Chondrocyte (in vitro differentiated cells): ENCODE measurements at places on chromosomes 5 and 9. TPM values are rescaled to one million over a fixed set of nuclear protein-coding genes. Genes with fewer than 3 reads are reported as not detected.
A peak's percentile ranks its signal among the peaks of the same experiment; 100 is the strongest.

The NPR3 gene
- total RNA-seq, result 255 to 315 TPM (median 261 TPM) in 3 replicates

GRCh38 chr9:105439428-105439827 lies 8.4 kb upstream of the FSD1L start:
- no peak for DNase-seq

The C5orf34 gene
- total RNA-seq, result 1.8 to 2.4 TPM (median 1.9 TPM) in 3 replicates

The ADGRD2 gene
- total RNA-seq, result not detected in 3 replicates

The NRG2 gene
- total RNA-seq, result 0.13 to 0.39 TPM (median 0.27 TPM) in 3 replicates

GRCh38 chr5:58944221-58944620 lies 361.3 kb downstream of the RAB3C start:
- DNase-seq, result no peak

DNA sequence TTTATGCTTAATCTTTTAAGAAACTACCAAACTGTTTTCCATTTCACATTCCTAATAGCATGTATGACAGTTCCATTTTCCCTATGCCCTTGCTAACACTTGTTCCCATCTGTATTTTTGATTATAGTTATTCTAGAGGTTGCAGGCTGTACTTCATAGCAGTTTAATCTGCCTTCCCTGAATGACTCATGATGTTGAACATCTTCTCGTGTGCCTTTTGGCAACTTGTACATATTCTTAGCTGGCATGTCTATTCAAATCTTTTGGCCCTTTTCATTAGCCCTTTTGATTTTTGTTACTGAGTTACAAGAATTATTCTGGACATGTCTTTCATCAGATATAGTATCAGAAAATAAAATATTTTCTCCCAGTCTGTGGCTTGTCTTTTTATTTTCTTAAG lies 320.3 kb downstream of the DIRAS2 start:
- DNase-seq, result no peak

The LECT2 gene
- not detected in 3 replicates for total RNA-seq

DNA sequence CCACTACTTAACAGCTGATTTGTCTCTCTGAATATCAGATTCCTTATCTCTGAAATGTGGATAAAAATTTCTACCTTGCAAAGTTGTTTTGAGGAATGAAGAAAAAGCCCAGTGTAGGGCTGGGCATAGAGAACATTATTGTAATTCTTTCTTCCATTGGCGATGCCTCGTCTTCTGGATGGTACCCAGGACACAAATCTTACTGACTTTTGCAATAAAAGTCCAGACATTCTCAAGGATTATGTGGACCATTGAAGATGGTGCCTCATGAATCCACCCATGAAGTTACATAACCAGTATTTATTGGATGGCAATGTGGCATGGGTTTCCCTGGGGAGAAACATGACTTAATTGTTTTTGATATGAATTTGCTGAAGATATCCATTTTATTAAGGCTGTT lies 33.1 kb downstream of the NNT start:
- DNase-seq, result no peak

The ACOT12 gene
- not detected in 3 replicates for total RNA-seq

The PSD2 gene
- 0.47 to 1.5 TPM (median 0.82 TPM) in 3 replicates for total RNA-seq

The SLIT3 gene
- total RNA-seq, result 65.8 to 119 TPM (median 116 TPM) in 3 replicates

DNA sequence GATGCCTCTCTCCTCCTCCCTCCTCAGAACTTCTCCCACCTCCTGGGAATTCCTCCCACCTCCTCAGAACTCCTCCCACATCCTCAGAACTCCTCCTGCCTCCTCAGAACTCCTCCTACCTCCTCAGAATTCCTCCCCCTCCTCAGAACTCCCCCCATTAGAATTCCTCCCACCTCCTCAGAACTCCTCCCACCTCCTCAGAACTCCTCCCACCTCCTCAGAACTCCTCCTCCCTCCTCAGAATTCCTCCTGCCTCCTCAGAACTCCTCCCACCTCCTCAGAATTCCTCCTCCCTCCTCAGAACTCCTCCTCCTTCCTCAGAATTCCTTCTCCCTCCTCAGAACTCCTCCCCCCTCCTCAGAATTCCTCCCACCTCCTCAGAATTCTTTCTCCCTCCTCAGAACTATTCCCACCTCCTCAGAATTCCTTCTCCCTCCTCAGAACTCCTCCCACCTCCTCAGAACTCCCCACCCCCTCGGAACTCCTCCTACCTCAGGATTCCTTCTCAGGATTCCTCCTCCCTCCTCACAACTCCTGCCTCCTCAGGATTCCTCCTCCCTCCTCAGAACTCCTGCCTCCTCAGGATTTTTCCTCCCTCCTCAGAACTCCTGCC lies 23.9 kb downstream of the SLC46A2 start:
- DNase-seq, result no peak

DNA sequence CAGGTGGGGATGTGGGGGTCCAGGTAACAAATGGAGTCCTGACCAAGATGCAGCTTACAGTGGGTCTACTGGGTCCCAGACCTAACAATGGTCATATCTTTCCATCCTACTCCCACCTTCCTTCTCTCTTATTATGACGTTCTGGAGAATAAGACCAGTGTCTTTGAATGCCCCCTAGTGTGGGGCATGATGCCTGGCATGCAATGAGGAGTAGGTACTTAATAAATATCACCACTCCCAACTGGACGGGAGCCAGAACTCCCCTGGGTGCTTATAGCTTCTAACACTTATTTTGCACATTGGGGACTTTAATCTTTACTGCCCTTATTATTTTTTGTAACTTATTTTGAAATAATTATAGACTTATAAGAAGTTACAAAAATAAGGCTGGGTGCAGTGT lies 98.2 kb downstream of the NDFIP1 start:
- no peak for DNase-seq

The GALNT12 gene
- total RNA-seq, result 0.34 to 0.55 TPM in 2 of 3 replicates, not detected in the other

- no peak for DNase-seq
These were observed 163.6 kb downstream of the ZDHHC21 start for GRCh38 chr9:14529629-14530028.

The EPB41L4A gene
- total RNA-seq, result 2.5 to 3.9 TPM (median 3.5 TPM) in 3 replicates

The HTR4 gene
- not detected in 3 replicates for total RNA-seq

The ZNF483 gene
- total RNA-seq, result 2.2 to 3.5 TPM (median 2.4 TPM) in 3 replicates

GRCh38 chr5:160657068-160657507 lies 194.9 kb downstream of the ATP10B start:
- DNase-seq, result no peak

GRCh38 chr5:27158775-27159174 lies 120.4 kb upstream of the CDH9 start:
- no peak for DNase-seq

The PCDHGB4 gene
- 12.6 to 14.2 TPM (median 14.2 TPM) in 3 replicates for total RNA-seq

GRCh38 chr5:113450462-113450861 lies 15.7 kb upstream of the TSSK1B start:
- no peak for DNase-seq

DNA sequence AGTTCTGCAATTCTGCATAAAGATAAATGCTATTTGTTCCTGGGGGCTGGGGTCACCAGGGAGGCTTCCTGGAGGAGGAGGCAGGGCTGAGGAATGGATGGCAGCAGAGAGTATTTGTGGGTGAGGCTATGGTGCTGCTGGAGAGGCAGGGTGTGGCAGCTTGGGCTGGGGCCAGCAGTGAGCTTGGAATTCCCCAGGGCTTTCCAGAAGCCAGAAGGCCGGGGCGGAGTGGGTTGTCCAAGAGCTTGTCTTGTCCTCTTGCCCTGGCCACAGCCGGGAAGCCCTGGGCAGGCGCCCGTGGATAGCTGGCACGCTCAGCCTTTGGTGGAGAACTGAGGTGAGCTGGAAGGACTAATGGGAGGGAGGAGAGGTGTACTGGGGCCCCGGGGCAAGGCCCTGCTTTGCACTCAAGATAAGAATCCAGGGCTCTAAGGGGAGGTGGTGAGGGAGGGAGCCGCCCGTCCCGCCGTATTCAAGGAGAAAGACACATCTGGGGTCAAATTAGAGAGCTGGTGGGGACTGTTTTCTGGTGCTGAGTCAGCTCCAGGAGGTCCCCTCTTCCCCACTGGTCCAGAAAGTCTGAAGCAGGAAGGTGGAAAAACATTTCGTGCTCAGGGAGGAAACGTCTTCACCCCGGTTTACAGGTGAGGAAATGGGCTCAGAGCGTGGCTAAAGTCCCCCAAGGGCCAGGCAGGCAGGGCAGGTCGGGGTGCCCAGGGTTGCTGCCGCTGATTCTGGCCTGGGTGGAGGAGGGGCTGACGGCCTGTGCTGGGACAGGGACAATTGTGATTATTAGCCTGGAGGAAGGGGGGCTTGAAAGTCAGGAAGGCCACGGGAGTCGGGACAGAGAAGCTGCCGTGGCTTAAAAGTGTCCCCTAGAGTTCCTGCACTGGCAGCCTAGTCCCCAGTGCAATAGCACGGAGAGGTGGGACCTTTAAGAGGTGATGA lies 26.9 kb upstream of the CNOT6 start:
- peak; percentile 75 for DNase-seq

GRCh38 chr9:20694248-20694647 lies 10.2 kb downstream of the FOCAD start:
- DNase-seq, result no peak

The KIAA0825 gene
- total RNA-seq, result 3.4 to 8.0 TPM (median 4.1 TPM) in 3 replicates

- no peak for DNase-seq
These were observed 192.6 kb upstream of the MSX2 start for GRCh38 chr5:174531782-174532191.

GRCh38 chr5:127916885-127917573 lies 166.5 kb upstream of the SLC12A2 start:
- no peak for DNase-seq
